ENCODE measurements at places on chromosomes 2 and 18.

DNA sequence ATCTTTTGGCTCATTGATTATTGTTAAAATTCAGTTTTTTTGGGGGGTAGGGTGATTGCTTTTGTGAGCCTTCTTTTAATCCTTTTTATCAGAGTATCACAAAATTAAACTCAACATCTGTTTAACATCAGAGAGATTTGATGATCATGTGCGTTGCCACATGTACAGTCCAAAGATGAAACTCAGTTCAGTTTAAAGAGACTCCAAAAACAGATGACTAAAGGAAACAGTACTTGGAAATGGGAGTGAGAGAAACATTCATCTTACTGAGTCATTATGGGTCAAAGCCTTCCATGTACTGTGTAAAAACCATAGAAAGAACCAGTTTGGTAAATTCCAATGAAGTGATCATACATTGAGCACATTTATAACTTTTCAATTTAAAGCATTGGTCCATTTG lies 53.0 kb downstream of the LYPD6 start:
- DNase-seq, result peak; percentile 93

- DNase-seq, result no peak
These were observed 136.8 kb downstream of the SMAD7 start for GRCh38 chr18:48813833-48814489.

DNA sequence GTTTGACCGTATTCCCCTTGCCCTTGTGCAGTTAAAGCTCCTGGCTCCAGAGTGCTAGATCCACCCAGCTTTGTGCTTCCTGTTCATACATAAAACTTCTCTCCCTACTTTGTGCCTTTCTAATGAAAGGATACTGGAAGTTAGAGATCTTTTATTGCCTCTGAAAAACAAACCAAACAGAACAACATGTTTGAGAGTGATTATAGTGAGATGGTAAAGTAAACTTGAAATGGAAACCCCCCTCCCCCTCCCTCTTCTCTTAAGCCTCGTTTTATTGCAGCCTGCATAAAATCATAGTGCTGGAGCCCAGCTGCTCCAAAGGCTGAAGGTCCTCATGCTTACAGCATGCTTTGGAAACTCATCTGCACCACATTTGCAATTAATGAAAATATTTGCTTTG lies 125.1 kb downstream of the TANC1 start:
- peak; percentile 30 for DNase-seq

- DNase-seq, result peak; percentile 79
These were observed 85.1 kb upstream of the FZD5 start for GRCh38 chr2:207854484-207855440.

DNA sequence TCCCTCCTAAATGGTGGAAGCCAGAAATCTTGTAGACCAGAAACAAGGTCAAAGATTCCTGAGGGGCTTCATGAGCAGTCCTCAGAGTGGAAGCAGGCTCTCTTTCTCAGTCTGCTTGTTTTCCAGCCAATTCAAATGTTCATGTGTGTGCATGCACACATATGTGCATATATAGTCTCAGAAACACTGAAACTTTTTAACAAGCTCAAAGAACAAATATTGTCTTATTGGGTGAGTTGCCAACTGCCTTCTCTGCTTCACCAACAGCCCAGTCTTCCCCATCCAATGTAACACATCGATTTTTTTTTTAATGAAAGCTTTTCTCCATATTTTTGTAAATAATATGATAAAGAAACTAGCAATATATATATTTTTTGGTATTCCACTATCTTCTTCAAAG lies 3.7 kb downstream of the CACNB4 start:
- no peak for DNase-seq

- DNase-seq, result no peak
These were observed 61.3 kb downstream of the THADA start for GRCh38 chr2:43534569-43534968.
